ENCODE measurements at places on chromosomes 11 and 22. TPM values are rescaled to one million over a fixed set of nuclear protein-coding genes. Genes with fewer than 3 reads are reported as not detected.

Gene MYO7A
- 8.3 TPM for total RNA-seq

- no peak for DNase-seq
Observed at GRCh38 chr11:108092134-108092533, 29.2 kb upstream of the ACAT1 start.

- no peak for DNase-seq
Observed at GRCh38 chr11:16827139-16827538, 88.7 kb downstream of the C11orf58 start.

- no peak for DNase-seq
Observed at GRCh38 chr11:83255366-83255765, 30.8 kb downstream of the CCDC90B start.

DNA sequence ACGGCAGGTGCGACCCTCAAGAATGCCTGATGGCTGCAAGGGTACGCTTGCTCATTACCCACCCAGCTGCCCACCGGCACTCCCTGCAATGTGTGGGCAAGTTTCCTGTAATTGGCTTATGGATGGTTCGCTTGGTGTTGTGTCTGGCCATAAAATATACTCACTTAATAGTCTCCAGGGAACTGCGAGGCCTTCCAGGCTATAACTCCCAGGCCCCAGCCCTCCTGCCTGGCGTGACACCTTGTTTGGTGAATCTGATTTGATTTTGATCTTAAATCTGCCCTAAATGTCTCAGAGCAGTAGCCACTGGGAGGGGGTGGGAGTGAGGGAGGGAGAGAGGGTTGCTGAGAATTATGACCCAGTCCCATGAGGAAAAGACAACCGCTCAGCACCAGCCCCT is 572.2 kb downstream of the BUD13 start:
- no peak for DNase-seq

DNA sequence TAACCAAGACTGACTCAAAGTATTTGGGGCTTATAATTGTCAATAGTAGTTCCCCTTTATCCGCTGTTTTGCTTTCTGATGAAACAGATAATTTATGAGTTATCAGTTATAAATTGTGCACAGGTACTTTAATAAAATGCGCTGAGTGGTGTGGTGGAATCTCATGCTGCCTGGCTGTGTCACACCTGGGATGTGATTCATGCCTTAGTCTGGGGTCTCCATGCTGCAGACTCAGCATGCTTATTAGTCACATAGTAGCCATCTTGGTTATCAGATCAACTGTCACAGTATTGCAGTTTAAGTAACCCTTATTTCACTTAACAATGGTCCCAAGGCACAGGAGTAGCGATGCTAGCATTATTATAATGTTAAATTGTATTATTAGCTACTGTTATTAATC is 995.2 kb downstream of the NTM start:
- no peak for DNase-seq
